ENCODE measurements at places on chromosomes 2 and 18.

DNA sequence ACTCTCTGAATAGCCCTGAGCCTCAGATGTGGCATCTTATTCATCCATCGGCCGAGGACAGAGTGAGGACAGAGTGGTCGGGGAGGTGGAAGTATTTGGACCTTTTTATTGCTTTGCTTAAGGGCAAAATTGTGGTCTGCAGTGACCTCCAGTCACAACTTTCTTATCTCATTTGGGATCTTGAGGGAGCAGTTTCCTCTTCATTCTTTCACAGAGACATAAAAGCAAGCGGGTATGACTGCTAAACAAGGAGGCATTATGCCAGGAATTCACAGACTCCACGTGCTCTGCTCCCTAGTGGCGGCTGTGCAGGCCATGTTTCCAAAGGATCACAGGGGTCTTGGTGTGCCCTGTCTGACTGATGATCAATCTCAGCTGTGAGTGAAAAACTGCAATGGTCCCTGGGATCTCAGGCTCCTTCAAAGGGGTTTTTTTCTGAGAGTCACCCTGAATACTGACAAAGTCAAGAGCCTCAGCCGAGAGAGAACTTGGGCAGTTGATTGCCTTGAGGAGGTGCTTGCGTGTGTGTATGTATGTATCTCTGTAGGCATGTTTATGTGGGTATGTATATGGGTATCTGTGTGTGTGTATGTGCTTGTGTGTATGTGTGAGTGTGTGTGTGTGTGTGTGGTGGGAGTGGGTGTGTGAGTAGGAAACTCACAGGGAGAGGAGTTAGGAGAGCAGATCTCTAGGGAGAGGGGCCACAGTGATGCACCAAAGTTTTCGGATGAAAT, 47.7 kb downstream of the RAPGEF4 start:
- DNase-seq = no peak

DNA sequence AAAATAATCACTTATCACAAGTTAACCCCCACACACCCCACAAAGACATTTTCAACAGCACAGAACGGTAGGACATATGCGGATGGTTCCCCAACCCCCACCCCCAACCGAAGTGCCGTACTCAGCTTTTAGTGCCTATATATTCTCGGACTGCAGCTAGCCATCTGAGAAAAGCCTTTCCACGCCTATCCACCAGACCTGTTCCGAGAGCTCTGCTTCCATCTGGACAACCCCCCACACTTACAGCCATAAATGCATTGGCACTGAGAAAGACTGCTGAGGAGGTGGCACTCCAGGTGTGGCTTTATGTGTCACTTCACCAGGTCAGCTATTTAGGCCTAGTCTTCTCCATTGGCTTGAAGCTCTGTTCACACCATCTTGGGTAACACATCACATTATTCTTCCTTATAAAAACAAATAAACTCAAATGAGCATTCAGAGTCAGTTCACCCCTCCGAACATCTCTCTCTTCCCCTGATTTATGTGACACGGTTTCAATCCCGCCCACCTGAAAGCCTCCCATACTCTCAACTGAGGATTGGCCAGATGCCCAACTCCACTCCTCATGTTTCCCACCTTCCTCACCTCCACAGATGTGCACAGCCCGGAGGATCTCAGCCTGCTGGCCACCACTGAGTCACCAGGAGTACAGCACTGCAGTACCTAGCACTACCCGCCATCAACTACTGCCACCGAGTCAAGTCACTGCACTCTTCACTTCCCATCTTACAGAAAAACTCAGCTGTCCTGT, 127.4 kb downstream of the CACNB4 start:
- no peak for DNase-seq

- DNase-seq = no peak
Measured at GRCh38 chr2:223688094-223688835, 86.1 kb upstream of the SCG2 start.

DNA sequence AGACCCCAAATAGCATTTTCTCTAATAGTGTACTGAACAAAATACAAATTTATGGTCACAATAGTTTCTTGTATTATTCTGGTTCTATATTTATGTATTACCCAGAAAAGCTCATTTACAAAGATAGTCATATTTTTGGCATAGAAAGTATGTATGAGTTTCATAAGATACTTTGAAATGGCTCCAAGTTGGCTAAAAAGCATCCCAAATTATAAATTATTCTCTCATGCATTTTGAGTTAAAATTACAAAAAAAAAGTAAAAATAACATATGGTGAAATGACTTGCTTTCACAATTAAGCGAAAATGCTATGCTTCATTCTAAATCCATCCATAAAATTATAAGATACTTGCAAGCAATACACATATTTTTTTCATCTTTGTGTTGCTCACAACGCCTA, 530.7 kb downstream of the ZNF804A start:
- DNase-seq = no peak

GRCh38 chr2:10887476-10887875, 24.3 kb upstream of the KCNF1 start:
- no peak for DNase-seq

- peak; percentile 77 for DNase-seq
Measured at GRCh38 chr18:62714671-62715435, 488 bp upstream of the PHLPP1 start.

GRCh38 chr18:54184836-54185235, 39.6 kb downstream of the MBD2 start:
- DNase-seq = no peak

GRCh38 chr2:60899892-60900249, 18.5 kb downstream of the REL start:
- no peak for DNase-seq

- no peak for DNase-seq
Measured at GRCh38 chr2:96874198-96874831, 4.4 kb upstream of the SEMA4C start.

GRCh38 chr2:4972472-4972871, 719.7 kb upstream of the SOX11 start:
- DNase-seq = no peak

GRCh38 chr2:66305718-66306117, 129.2 kb upstream of the MEIS1 start:
- no peak for DNase-seq

DNA sequence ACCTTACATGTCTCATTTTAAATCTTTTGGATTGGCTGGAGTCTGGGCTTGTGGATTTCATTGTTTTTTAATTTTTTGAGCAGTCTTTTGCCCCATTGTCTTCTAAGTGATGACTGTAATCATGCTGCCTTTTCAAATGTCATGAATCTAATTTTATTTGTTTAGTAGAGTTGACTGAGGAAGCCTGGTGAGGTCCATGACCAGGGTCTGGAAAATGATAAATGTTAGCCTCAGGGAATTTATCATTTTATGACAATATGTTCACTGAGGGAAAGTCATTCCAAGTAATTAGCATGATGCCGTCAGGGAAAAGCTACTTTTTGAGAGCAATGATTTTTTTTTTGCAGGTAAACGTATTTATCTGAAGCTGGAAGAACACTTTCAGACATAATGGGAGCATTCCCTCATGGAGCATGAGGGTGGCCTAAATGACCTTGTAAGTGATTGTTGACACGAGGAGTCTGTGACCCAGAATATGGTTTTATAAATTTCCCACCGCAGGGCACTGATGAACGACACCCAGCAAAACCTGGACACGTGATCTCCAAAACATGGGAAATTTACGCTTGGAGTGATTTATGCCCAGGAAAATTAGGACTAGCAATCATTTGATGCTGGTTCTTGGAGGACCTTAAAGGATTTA, 155.3 kb upstream of the NABP1 start:
- no peak for DNase-seq

- DNase-seq = no peak
Measured at GRCh38 chr2:205703471-205704126, 21.3 kb downstream of the NRP2 start.

DNA sequence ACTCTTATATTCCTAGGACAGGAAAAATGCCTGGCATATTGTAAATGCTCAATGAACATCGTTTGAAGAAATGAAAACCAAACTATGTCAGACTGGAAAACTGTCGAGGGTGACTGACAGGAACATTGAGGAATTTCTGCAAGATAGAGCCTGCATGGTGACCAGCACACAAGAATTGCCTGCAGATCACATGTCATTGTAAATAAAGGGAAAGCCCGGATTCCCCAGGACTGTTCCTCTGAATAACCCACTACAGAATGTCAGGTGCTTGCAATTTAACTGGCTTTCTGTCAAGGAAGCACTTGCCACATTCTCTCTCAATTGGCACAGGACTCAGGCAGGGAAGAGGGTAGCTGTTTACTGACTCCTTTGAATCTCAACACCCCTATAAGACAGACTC, 129.0 kb upstream of the REG3G start:
- no peak for DNase-seq

- no peak for DNase-seq
Measured at GRCh38 chr2:59706729-59707128, 846.7 kb downstream of the BCL11A start.

GRCh38 chr2:182132605-182133004, 147.0 kb downstream of the PPP1R1C start:
- DNase-seq = no peak

DNA sequence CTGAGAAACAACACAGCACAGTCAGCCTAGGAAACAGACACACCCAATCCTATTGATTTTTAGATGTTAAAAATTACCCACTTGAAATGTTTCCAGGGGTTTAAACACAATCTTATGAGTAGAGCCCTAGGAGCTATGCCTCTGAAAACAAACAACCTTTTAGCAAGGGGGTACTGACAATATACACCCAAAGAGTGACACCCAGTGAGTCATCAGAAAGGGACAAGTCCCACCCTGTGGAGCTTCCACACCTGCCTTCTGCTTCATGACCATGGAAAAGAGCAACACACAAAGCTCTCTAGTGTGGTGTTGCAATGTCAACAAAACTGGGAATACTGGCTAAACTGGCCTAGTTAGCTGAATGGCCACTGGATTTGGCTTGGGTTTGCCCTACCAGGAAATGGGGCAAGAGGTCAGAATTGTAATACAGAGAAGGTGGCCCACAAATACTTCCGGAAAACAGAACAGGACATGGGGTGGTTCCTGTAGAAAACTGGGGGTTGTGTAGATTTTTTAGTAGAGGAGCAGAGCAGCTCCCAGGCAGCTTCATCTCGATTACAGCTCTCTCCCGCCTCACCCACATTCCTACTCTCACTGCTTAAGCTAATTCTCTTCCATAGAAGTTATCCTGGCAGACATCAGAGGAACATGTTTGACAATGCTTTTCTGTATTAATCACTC, 98.2 kb downstream of the GAREM1 start:
- DNase-seq = no peak

GRCh38 chr2:205017381-205017780, 472.1 kb downstream of the PARD3B start:
- no peak for DNase-seq

DNA sequence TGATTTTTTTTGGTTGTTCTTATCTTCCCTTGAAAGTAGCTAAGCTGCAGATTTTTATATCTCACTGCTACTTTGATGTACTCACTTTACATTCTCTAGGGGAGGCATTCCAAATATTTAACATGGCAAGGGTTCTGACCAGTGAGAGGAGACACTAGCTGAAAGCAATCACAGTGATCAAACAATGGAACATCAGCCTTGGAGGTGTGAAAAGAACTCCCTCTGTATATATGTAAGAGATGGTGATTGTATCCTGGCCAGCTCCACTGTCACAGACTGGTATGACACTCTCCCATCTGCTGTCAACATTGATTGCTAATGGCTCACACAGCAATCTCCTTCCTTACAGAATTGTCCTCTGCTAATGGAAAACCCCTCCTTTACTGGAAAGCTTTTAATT, 291.7 kb upstream of the CDH19 start:
- DNase-seq = no peak

- no peak for DNase-seq
Measured at GRCh38 chr2:241037498-241037897, 39.1 kb downstream of the SNED1 start.

- no peak for DNase-seq
Measured at GRCh38 chr18:36112302-36112701, 16.8 kb downstream of the SLC39A6 start.

DNA sequence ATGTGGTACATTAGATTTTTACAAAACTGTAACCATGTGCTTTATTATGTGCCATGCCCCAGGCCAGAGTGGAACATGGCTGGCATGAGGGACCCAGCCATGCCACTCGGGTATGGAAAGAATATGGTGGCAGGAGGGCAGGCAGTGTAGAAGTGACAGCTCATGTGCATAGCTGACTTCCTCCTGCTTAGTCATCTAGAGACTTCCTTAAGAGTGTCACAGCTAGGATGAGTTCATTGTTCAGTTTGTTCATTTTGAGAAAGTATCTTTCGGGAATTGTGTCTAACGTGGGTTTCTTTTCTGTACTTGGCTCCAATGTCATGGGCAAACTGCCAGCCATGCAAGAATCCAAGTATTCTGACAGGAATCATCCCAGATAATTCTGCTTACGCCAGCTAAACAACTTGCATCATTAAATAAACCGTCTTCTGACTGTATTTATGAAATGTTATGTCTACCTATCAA, 94.3 kb upstream of the ITGB6 start:
- no peak for DNase-seq

GRCh38 chr18:44946529-44947113, 265.9 kb downstream of the SETBP1 start:
- no peak for DNase-seq

DNA sequence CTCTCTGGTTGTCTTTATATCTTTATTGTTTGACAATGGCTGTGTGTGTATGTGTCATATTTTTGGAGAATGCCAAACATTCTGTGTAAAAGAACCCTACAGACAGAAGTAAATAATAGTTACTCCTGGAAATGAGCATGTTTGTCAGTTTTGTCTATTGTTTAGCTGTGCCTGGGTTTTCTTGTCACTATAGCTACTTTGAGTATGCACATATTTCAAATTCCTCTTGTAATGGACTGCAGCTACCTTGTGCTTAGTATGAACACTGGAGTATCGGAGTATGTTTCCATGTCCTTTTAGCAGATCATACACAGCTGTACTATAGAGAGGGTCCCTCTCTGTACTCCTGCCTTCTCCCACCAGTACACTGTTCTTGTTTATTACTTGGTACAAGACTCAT, 58.0 kb upstream of the DOCK10 start:
- DNase-seq = no peak

GRCh38 chr2:139518321-139518720, 738.1 kb upstream of the NXPH2 start:
- DNase-seq = no peak

- DNase-seq = no peak
Measured at GRCh38 chr2:104433657-104434056, 420.3 kb upstream of the POU3F3 start.

DNA sequence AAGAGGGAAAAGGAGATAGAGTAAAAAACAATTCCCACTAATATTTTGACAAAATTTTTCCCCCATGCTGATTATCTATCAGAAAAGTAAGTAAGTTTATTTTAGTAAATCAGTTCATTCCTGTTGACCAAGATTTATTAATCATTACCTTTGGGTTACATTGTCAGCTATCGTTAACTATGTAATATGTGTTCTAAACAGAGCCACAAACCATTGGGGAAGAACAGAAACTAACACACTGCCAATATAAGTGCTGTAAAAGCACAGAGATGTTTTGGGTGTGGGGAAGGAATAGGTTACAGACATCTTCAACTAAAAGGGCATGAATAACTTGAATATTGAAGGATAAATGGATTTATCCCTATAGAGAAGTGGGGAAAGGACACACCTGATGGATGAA, 42.5 kb upstream of the ACADL start:
- DNase-seq = no peak
